ENCODE measurements at places on chromosomes 6 and 20.

- DNase-seq, result peak; percentile 45
Observed at GRCh38 chr20:12053353-12053752, 135.7 kb downstream of the BTBD3 start.

GRCh38 chr6:37923514-37923913 lies 104.0 kb downstream of the ZFAND3 start:
- DNase-seq, result no peak

- no peak for DNase-seq
Observed at GRCh38 chr6:16301511-16301910, 63.1 kb downstream of the GMPR start.

GRCh38 chr20:22904386-22904785 lies 130.7 kb upstream of the SSTR4 start:
- no peak for DNase-seq

- no peak for DNase-seq
Observed at GRCh38 chr6:46923476-46923875, 1.7 kb upstream of the ADGRF5 start.

DNA sequence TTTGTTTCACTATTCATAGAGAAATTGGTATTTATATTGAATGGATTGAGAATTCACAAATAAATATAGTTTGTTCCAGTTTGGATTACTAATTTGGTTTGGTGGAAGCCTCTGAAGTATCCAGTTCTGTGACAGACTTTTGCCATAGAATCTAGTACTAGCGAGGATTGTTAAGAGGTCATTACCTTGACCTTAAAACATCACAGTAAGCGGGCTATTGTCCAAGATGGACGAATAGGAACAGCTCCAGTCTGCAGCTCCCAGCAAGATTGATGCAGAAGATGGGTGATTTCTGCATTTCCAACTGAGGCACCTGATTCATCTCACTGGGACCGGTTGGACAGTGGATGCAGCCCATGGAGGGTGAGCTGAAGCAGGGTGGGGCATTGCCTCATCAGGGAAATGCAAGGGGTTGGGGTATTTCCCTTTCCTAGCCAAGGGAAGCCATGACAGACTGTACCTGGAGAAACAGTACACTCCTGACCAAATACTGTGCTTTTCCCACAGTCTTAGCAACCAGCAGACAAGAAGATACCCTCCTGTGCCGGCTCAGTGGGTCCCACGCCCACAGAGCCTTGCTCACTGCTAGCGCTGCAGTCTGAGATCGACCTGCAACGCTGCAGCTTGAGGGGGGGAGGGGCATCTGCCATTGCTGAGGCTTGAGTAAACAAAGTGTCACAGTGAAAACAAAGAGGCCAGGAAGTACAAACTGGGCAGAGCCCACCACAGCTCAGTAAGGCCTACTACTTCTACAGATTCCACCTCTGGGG lies 66.4 kb upstream of the NEDD9 start:
- DNase-seq, result no peak

GRCh38 chr6:169028343-169028742 lies 225.3 kb downstream of the THBS2 start:
- DNase-seq, result no peak

GRCh38 chr20:10935658-10936402 lies 262.0 kb upstream of the JAG1 start:
- no peak for DNase-seq

DNA sequence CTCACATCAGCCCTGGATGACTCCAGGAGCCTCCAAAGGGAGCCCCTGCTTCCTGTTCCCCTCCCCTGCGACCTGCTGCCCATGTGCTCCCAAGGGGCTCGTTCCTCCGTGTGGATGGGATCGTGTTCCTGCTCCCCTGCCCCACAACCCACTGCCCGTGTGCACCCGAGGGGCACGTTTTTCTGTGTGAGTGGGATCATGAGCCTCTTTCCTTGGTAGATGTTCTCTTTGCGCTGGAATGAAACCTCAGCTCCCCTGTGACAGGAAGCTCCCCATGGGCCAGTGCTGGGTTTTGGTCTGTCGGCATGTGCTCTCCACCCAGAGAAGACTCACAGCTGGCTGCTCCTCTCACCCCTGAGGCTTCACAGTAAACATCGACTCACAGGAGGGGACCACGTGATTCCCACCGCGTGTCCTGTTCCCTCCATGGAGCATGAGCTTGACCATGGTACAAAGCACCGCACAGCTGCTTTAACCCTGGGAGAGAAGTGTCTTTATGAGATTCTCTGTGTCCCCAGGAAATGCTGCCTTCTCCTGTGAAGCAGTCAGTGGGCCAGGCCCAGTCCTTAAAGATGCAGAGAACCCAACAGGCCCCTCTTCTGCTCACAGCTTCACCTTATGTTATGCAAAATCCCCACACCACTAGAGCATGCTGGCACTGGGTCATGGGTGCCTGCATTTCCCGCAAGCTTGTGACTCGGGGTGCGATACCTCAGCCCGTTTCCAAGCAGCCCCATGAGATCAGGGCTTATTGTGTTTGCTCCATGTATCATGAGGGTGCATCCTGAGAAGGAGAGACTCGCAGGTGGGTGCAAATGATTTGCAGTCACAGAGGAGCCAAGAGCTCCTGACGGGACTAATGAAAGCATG lies 215.1 kb downstream of the ERMARD start:
- DNase-seq, result no peak

GRCh38 chr6:166415306-166415705 lies 32.6 kb upstream of the MPC1 start:
- DNase-seq, result no peak

DNA sequence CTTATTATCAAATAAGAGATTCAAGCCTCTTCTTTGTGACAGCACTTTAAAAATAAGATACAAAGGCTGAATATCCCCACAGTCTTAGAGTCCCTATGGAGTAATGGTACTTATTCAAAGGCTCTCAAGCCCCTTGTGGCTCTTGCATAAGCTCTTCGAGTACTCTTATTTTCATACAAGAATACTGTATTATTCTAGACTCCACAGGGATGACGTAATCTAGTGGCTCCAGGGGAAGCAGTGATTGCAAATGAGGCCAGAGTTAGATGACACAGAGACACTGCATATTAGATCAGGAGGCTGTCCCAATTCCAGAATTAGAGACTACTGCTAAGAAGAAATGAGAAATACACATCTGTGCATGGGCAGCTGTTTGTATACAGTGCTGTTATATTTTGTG lies 1195.9 kb upstream of the MAP3K7 start:
- no peak for DNase-seq

DNA sequence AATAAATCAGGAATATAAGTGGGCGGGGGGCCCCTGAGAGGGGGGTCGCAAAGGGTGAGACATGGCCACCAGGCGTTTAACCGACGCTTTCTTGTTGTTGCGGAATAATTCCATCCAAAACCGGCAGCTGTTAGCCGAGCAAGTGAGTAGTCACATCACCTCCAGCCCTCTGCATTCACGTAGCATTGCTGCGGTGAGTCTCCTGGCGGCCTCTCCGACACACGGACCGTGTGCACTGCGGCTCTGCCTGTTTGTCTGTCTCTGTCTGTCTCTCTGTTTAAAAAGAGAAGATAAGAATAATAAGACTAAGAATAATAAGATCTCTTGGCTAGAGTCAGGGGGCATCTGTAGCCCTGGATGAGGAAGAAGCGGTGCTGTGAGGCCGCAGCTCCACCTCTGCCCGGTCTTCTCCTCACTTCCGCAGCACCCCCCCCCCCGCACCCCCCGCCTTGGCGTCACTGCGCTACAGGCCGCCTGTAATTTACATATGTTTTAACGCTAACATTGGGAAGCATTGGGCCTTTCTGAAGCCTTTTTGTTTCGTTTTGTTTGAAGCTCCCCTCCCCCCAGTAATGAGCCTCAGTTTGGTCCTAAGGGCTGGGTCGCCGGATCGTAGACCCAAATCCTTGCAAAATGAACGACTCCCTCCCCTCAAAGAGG lies 993 bp downstream of the STX16 start:
- peak; percentile 84 for DNase-seq

GRCh38 chr20:50015636-50015992 lies 32.8 kb downstream of the SNAI1 start:
- no peak for DNase-seq
